Fibroblast of the aortic adventitia (primary cell): ENCODE measurements at places on chromosomes 2 and 18. TPM values are rescaled to one million over a fixed set of nuclear protein-coding genes. Genes with fewer than 3 reads are reported as not detected.

Gene AQP12B
- not detected in 2 replicates for total RNA-seq

DNA sequence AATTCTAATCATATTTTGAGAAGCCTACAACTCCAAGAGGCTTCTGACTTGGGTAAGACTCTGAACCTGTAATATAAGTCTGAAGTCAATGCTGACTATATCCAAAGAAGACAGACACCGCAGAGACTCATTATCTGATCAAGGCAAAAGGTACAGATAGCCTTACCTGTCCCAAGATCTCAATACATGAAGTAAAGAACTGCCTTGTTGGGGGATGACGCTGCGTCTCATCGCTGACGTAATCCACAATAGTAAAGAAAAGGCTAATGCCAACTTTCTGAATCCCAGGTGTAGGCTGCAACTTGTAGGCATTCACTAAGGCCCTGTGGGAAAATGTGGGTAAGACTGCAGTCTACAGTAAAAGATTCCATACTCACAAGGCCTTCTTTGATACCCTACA, 62.1 kb downstream of the SIGLEC15 start:
- DNase-seq, result no peak

GRCh38 chr18:12029786-12030584, 48.7 kb downstream of the IMPA2 start:
- DNase-seq, result no peak

Gene SERPINB4
- total RNA-seq, result not detected in 2 replicates

Gene MARCO
- total RNA-seq, result not detected in 2 replicates

Gene STPG4
- 0.09 TPM in 1 of 2 replicates, not detected in the other for total RNA-seq

DNA sequence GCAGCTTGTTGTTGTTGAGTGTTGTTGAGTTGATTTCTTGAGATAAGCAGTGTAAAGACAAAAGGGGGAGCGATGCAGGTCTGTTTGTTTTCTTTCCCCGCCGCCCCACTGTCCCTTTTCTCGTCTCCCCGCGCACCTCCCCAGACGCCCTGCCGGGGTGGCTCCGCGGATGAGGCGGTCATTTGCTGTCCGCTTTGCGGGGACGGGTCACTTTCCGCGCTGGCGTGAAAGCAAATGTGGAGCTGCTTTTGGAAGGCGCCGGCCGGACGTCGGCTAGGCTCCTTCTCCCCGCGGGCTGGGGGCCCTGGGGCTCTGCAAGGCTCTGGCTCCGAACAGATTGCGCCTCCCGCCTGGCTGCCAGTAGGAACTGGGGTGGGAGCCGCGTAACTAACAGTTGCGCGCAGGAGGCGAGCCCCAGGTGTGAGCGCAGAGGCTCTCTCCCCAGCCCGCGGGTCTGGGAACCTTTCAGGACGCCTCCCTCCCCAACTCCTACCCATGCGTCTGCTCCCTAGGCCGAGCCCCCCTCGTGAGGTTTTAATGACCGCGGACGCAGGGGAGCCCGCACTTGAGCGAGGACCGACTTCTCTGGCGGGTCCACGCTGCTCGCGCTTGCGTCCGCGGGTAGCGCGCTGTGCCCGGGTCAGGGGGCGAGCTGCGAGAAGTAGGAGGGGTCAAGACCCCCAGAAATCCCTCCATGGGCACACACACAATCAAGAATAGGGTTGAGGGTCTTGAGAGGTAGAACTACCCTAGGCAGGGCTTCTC, 146.6 kb downstream of the MEIS1 start:
- peak; percentile 64 for DNase-seq

- DNase-seq, result no peak
Measured at GRCh38 chr2:46871976-46872381, 43.6 kb downstream of the MCFD2 start.

GRCh38 chr2:85933753-85934594, 45.2 kb upstream of the ST3GAL5 start:
- DNase-seq, result peak; percentile 98

DNA sequence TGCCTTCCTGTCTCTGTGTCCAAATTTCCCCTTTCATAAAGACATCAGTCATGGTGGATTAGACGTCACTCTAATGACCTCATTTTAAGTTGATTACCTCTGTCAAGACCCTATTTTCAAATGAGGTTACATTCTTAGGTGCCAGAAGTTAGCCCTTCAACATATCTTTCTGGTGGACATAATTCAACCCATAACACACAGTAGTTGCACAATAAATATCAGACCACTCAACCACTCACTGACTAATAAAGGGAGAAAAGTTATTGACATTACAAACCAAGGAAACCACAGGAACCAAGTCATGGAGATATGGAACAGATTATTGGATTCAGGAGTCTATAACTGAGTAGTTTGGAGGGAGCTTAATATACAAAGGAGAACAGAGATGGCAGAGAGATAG, 377.4 kb upstream of the ACVR2A start:
- DNase-seq, result no peak

Gene EML6
- 0.49 and 2.8 TPM in 2 replicates for total RNA-seq

Gene SLC23A3
- 1.6 and 3.1 TPM in 2 replicates for total RNA-seq

DNA sequence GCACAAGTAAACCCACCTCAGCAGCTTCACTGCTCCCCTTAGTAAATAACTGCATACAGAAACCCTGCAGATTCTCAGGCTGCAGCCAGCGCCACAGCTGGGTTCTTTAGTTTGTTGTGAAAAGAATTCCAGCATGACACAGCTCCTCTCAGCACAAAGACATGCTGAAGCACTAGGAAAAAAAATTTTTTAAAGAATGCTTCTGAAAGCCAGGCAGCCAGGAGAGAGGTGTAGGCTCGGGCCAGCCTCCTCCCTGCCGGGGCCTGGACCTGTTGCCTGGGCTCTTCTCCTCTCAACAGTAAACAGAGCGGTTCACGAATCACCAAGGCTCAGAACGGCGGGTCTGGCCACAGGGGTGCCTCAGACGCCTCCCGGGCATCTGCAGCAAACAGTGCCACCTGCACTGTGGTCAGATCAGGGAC, 95.7 kb upstream of the POU3F3 start:
- no peak for DNase-seq

Gene GCA
- 3.3 and 10.9 TPM in 2 replicates for total RNA-seq

Gene EFEMP1
- 652 and 1,009 TPM in 2 replicates for total RNA-seq

Gene RIT2
- not detected in 2 replicates for total RNA-seq

DNA sequence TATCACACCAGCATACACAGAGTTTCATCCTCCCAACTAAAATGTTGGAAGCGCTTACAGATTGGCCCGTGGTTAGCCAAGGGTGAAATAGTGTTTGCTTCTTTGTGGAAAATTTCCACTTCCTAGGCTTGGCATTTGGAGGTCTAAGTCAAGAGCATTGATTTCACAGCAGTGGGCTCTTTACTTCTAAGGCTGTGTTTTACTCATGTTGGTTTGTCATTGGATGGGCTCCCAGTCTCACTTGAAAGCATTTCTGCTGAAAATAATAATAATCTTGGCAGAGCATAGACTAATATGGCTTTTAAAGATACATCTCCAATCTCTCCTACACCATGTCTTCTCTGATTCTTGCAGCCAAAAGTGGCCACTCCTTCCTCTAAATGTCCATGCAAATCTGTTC, 82.9 kb downstream of the DYNAP start:
- DNase-seq, result no peak

DNA sequence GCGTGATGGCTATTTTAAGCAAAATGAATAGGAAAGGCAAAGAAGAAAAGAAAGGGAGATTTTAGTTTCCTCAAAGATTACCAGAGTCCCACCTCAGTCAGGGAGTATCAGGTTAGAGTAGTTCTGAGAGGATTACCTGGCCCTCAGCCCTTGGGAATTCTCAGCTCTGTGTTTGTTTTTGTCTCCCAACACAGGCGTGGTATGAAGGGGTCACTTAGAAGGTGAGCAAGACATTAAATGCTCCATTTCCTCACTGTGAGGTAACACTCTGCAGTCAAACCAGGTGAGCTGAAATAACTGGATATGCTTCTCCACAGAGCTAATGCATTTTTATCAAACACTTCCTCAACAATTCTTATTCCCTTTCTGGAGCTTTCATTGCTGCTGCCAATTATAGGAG, 232.2 kb downstream of the IKZF2 start:
- no peak for DNase-seq

Gene DSC2
- total RNA-seq, result 0.82 TPM in 1 of 2 replicates, not detected in the other

Gene GCKR
- total RNA-seq, result 4.5 and 4.9 TPM in 2 replicates

DNA sequence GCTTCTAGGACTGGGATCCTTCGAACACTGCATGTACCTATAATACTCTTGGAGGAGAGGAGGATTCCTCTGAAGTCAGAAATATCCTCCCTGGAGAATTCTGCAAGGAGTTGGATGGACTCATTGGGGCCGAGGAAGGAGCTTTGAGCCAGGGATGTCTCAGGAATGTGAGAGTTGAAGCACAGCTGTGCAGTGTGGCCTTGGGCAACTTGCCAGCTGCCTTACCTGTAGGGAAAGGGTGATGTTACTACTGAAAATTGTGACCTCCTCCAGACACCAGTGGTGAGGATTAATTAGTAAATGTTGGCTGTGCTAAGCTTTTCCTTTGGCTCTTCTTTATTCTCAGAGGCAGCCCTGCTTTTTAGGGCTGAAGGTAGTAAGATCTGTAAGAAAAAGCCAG, 41.4 kb downstream of the FMNL2 start:
- DNase-seq, result no peak

GRCh38 chr2:64447317-64448040, 6.5 kb upstream of the LGALSL start:
- peak; percentile 31 for DNase-seq

- DNase-seq, result peak; percentile 85
Measured at GRCh38 chr2:43265001-43265400, 38.6 kb upstream of the ZFP36L2 start.

DNA sequence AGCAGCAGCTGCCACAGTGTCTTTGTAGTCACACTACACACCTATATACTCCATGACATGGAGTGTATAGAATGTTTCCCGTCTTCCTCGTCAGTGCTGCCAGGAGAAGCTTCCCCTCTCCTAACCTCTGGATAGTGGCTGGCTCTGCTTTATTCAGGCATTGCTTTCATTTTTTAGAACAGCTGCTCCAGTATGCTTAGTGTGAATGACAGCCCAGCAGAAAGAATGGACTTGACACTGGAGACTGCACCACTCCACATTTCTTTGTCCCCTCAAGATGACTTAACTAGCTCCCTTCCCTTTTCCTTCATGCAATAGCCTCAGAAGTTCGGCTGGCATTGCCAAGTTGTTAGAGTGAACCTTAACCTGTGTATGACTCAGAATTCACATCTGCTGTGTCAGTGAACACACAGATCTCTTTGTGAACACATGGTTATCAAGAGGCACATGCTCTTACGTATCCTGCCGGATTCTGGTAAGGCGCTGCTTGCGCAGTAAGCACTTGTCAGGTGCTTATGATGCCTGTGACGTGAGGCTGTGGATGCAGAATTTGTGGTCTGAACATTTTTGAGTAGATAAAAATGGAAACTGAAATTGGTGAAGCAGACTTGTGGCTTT, 73.9 kb downstream of the NEDD4L start:
- DNase-seq, result peak; percentile 73

DNA sequence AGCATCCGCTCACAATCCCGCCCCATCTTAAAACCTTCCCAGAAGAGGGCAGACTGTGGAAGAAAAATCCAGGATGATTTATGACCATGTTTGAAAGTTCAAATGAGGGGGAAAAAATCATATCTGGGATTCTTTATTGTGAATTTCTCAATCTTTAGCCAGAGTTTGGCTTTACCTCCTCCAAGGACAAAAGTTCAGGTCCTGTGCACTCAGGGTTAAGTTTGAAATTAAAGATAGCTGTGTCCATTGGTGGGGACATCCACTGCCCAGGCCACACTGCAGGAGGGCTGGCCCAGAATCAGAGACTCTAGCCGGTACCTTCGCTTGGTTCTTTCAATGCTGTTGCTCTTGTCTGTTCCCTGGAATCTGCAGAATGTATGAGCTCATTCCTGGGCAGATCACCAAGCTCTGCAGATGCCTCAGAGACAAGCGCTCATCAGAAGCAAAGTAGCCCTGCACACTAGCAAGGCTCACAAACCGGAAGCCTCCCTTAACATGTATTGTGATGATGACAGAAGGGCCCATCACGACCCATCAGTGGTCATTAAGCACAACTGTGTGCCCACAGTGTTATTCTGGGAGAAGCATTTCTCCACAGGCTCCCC, 375.3 kb upstream of the KLHL29 start:
- peak; percentile 21 for DNase-seq

DNA sequence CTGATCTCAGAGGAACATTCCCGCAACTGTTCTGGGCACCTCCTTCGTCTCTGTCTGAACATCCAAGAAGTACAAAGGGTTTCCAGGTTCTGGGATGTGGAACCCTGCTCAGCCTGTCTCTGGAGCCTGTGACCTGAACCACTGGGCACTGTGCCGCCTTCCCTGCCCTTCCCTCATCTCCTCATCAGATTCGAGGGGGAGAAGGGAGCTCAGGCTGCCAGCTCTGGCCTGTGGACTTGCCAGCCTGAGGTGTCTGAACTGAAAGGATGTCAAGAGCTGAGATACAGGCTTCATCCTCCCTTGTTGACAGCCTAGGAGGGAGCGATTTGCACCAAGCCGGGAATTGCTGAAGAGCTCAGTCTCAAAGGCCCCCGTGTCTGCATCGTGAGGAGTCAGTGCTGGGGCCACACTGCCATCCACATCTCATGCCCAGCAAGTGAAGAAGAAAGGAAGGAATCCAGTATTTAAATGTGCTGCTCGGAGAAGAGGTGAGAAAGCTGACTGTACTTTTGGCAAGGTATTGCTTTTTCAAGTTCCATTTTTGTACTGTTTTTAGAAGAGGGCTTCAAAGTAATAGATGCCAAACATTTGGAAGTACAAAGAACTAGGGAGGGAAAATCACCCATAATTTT, 12.6 kb downstream of the NEU2 start:
- no peak for DNase-seq

DNA sequence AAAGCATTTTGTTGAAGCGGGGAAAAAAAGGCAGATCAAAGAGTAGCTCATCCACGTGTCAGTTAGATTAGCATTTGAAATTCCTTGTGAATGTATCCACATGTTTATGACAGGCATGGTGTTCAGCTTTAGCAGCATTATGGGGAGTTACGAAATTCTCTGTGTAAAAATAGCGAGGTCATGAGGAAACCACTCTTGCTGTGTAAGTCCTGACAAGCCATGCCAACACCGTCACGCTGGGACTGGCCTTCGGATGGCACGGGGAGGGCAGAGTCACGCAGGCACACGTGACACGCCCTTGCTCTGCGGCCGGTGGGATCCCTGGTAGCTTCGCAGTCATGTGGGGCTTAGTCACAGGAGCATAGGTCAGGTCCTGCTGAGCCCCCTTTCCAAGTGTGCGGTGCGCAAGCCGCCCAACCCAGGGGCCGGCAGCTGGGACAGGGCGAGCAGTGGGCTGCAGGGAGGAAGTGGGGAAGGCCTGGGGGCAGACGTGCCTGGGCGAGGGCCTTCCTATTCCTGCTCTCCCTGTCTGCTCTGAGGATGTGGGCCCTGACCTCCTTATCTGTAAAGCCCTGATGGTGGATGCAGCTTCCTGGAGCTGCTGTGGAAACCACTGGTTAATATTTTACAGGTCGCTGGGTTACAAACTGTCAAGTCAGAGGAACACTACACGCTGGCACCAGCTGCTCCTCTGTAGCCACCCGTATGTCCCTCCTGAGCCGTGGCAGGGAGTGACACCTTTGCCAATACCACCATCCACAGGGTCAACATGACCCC, 18.0 kb downstream of the MBP start:
- DNase-seq, result peak; percentile 81

- no peak for DNase-seq
Measured at GRCh38 chr2:238106698-238107524, 6.8 kb downstream of the ESPNL start.
